ENCODE measurements at places on chromosomes 13 and 19.
A peak's percentile ranks its signal among the peaks of the same experiment; 100 is the strongest.

DNA sequence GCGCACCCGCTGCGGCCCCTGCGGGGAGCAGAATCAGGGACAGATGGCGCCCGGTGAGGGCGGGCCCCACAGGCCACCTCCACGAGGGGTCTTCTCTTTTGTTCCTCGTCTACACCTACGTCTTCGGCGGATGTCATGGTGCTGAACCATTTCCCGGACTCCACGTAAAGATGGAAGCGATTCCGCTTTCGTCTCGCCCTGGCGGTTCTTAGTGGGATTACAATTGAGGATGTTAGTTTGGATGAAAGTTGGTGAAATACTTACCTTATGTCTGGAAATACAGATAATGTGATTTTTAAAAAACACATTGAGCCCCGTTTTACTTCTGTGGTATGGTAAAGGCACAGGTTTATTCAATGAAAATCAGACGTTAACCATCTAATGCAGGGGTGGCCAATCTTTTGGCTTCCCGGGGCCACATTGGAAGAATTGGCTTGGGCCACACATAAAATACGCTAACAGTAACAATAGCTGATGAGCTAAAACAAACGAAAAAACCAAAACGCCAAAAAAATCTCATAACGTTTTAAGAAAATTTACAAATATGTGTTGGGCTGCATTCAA, 1.4 kb upstream of the ZMYM5 start:
- DNase-seq: peak; percentile 77

DNA sequence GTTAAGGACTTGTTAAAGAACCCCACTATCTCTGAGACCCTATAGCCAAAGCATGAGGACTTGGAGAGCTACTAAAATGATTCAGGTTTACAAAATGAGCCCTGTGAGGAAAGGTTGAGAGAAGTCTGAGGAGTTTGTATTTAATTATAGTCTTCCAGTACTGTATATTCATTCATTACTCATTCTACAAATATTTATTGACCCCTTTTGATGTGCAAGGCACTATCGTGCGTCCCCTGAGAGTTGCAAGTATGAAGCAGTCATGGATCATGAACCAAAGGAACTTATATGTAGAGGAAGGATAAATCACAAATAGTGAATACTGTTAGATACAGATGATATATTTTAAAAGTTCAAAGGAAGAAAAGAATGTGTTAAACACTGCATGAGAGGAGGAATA, 84.4 kb downstream of the DNAJC15 start:
- peak; percentile 86 for DNase-seq

GRCh38 chr19:4319067-4319718, 14.8 kb downstream of the FSD1 start:
- DNase-seq: no peak

GRCh38 chr19:50728084-50728737, 5.0 kb downstream of the CLEC11A start:
- DNase-seq: peak; percentile 85

DNA sequence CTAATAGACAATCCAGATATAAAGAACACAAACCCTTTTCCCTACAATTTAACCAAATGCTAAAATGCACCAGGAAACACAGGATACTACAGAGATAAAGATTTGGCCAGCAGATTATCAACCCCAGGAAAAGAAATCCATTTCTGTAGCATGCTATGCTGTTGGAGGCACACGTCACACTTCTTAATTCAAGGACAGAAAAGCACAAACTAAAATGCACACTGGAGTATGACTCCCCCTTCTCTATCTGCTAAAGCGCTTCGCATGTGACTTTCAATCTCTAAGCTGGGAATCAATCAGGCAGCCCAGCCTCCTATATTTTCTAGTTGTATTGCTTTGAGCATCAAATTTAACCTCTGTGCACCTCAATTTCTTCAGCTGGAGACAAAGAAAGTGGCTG, 22.2 kb downstream of the ABCC4 start:
- no peak for DNase-seq

GRCh38 chr19:18842166-18842565, 10.4 kb downstream of the UPF1 start:
- DNase-seq: no peak

DNA sequence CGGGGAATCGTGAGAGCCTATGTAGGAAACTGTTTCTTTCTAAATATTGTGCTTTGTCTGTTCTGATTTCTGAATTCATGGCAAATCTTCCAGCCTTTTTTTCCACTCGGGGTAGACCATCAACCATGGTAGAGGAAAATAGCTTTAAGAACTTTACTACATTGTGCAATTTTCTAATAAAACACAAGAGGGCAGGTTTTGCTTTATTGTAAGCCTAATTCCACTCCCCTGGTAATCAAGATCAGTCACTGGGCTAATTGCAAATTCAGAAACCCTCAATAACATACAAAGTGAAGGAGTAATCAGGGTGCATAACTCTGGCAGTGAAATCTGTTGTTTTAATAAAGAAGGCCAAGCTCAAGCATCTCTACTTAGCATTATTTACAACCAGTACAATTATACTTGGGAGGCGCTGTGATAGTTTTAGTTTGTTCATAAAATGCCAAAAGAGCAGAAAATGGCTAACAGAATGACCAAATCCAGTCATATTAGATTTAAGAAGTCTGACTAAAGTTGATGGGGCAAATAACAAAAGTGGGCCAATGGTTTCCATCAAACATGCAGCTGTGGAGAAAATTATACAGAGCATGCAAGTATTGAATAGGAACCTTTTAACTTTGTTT, 43.8 kb downstream of the DCT start:
- DNase-seq: peak; percentile 46

GRCh38 chr19:28305513-28305912, 907.4 kb downstream of the UQCRFS1 start:
- no peak for DNase-seq

DNA sequence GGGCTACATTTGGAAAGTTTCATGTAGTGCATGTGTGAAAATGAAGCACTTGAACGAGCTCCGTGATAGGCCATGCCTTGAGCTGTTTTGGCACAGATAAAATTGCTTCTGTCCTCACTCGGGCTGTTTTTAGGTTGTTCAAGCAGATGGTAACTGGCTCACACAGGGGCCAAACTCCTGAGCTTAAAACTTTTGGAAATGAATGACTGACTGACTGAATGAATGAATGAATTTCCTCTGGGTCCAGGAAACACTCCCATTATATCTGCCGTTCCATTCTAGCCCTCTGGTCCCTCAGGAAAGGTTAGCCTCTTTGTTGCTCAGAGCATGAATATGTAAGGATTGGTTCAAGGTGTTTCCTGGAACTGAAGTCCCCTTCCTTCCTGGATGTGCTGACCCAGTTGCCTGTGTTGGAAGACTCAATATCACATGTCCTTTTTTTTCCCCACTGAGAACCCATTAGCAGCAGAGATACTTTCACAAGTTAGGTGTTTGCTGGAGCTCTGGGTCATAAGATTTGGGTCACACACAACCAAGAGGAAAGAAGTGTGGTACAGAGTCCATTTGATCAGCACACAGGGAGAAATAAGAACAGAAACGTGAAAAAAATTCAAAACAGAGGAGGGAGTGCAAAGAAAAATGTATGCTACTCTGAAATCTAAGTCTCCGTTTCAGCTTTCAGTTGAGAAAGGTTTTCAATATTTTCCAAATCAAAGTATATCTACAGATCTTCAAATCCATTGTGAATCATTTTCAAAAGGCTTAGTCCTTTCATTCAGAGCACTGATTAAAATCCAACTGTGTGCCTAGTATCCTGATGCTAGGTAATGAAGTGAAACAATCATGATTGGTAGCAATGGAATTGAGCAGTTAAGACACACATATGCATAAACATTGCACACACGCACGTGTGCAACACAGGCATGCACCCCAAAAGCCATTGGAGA, 18.9 kb downstream of the MBNL2 start:
- no peak for DNase-seq

- DNase-seq: no peak
Measured at GRCh38 chr13:75800545-75800944, 164.4 kb downstream of the LMO7 start.

DNA sequence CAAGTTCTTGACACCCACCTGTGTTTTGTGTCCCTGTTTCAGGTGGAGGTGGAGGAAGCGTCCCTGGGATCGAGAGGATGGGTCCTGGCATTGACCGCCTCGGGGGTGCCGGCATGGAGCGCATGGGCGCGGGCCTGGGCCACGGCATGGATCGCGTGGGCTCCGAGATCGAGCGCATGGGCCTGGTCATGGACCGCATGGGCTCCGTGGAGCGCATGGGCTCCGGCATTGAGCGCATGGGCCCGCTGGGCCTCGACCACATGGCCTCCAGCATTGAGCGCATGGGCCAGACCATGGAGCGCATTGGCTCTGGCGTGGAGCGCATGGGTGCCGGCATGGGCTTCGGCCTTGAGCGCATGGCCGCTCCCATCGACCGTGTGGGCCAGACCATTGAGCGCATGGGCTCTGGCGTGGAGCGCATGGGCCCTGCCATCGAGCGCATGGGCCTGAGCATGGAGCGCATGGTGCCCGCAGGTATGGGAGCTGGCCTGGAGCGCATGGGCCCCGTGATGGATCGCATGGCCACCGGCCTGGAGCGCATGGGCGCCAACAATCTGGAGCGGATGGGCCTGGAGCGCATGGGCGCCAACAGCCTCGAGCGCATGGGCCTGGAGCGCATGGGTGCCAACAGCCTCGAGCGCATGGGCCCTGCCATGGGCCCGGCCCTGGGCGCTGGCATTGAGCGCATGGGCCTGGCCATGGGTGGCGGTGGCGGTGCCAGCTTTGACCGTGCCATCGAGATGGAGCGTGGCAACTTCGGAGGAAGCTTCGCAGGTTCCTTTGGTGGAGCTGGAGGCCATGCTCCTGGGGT, 16.7 kb downstream of the PRAM1 start:
- DNase-seq: no peak

DNA sequence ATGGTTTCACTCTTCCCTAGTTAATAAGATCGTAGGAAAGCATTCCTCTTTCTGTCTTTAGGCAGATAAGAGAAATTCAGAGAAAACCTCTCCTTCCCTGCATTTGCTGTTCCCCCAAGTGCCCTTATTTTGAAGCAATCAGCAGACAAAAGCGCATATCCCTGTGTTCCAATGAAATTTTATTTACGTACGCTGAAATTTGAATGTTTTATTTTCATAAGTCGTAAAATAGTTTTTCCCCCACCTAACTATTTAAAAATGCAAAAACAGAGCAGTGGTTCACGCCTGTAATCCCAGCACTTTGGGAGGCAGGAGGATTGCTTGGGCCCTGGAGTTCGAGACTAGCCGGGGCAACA, 17.2 kb upstream of the MRI1 start:
- no peak for DNase-seq

DNA sequence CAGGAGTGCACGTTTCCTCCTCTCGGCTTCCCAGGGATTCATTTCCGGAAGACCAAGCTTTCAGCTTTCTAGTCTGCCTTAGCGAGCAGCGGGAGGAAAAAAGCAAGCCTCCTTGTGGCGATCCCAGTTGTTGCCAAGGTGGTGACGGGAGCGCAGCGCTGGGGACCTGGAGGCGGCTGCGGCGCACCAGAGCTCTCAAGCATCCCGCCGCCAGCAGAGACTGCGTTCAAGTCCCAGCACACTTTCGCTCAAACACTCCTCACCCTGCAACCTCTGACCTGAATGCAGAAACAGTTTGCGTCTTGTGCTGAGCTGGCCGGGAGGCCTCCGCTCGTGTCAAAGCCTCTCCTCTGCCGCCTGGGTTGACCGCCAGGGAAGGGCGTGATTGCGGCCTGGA, 4.9 kb downstream of the GSX1 start:
- DNase-seq: peak; percentile 12

GRCh38 chr19:9362905-9363304, at the start of gene ZNF177:
TSS of gene ZNF177 (plus strand) at chr19:9363013. CDS start at chr19:9378312, 15,299 bp downstream.
- no peak for DNase-seq

DNA sequence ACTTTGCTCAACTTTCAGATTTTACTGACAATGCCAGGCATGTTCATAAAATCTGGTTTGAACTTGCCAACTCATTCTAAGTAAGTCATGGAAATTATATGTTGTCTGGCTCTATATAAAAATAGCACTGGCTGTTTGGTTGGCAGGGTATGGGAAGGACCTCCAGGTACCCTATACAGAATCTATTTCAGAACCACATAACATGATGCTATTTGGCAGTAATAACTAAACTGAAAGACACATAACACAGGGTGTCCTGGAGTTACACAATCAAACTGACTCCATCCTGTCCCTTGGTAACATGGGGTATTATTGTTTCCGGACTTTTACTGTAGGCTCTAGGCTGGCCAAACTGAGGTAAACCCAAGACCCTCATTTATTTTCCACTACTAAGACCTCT, 248.8 kb downstream of the RGCC start:
- no peak for DNase-seq

DNA sequence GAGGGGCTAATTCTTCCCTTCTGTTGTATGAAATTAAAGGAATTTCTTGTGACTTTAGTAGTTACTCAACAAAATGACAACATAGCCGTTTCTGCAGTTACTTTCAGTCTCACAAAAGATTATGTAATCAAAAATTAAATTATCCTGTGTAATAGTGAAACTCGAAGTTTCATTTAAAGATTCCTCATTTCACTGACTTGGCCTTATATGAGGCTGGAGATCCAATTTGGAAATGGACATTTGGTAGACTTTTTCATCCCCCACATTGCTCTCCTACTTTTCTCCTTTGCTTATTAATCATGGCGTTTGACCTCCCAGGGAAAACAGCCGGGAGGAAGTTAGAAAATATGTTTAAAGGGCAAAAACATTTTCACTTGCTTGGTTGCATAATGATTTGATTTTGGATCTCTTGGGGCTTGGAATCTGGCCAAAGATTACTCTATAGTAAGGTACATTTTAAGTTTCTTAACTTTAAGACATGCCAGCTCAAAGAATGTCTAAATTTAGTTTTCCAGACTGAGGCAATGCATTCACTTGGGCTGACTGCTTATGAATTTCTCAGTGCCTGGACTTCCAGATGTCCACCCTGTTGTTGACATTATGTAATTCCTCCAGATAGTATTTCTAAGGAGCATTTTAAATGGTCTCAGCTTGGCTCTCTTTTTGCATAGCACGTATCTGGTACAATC, 1364.9 kb upstream of the MIR17HG start:
- peak; percentile 17 for DNase-seq

DNA sequence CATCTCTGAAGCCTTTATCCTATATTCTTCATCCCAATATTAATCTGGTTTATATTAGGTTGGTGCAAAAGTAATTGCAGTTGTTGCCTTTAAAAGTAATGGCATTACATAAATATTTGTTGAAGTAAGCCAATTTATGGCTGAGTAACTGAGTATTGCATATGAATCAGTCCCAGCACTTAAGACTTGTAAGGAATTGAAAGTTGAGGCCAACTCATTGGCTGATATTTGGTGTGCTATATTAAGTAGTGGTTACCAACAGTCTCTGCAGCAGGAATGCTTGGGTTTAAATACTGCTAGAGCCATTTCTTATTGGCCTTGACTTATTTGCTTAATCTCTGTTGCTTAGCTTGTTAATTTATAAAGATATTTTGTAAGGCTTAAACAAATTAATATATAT, 460.7 kb downstream of the GPC6 start:
- DNase-seq: peak; percentile 37

GRCh38 chr13:39016087-39016486, 21.8 kb downstream of the PROSER1 start:
- no peak for DNase-seq

DNA sequence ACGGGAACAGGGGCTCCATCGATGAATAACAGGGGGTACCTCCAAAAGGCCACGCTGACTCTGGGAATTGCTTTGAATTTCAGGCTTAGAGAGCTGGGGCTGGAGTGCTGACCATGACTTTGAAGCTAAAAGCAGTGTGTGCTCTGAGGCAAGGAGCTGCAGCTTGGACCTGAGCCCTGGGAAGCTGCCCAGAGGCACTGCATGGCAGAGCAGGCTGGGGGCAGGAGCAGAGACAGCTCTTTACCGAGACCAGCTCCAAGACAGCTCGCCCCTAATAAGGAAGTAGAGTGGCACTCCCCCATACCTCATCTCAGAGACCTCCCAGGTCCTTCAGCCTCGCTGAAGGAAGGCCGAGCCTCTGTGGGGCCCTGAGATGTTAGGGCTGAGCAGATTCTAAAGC, 200.2 kb downstream of the COL4A1 start:
- DNase-seq: no peak
